ENCODE measurements at places on chromosomes 7 and 10. TPM values are rescaled to one million over a fixed set of nuclear protein-coding genes. Genes with fewer than 3 reads are reported as not detected.

CHPF2 gene
- total RNA-seq: 52.3 TPM

DNA sequence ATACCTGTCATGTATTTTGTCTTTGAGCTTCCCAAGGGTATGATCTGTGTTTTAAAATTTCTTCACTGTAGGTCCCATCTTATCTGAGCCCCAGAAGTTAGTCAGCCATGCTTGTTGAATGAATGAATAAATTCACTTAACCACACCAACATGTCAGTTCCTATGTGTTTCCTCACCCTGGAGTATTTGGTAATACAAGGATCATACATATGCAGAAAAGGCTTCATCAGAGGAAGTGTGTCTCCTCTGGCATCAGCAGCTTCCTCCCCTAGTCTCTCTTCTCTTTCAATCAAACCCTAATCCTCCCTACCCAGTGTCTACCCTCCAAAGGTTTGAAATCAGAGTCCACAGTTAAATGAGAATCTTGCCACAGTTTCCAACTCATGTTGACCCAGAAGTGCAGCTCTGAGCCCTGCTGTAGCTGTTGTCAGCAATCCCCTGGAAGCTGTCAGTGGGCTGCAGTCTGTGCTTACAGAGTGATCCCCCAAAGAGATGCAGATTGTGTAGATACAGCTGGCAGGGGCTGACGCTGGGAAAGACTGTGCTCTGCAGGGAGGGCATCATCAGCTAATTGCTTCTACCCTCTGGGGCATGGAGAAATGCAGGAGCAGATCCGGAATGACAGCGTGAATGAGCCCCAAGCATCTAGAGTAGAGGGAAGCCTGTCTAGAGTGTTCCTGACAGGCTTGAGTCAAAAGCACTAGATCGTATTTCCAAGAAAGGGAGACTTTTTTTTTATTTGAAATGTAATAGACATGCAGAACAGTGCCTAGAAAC, 105.0 kb upstream of the WDR11 start:
- no peak overlapping the region for H3K4me3 ChIP-seq
- H3K27ac ChIP-seq: no peak overlapping the region
- no peaks in the 10 kb centered on the region for H3K4me1 ChIP-seq
- no peaks in the 10 kb centered on the region for H3K36me3 ChIP-seq

GRCh38 chr7:46133072-46133471, 212.0 kb upstream of the IGFBP3 start:
- no peaks in the 10 kb centered on the region for H3K27me3 ChIP-seq
- no peak overlapping the region for H3K27ac ChIP-seq
- no peaks in the 10 kb centered on the region for H3K36me3 ChIP-seq
- no peak for DNase-seq

GRCh38 chr10:30550967-30551815, 78.4 kb downstream of the LYZL2 start:
- DNase-seq: no peak
- H3K4me1 ChIP-seq: no peaks in the 10 kb centered on the region
- no peaks in the 10 kb centered on the region for H3K36me3 ChIP-seq
- H3K4me3 ChIP-seq: no peak overlapping the region
- H3K27me3 ChIP-seq: no peaks in the 10 kb centered on the region
- no peak overlapping the region for H3K27ac ChIP-seq

OPN4 gene
- not detected for total RNA-seq

DNA sequence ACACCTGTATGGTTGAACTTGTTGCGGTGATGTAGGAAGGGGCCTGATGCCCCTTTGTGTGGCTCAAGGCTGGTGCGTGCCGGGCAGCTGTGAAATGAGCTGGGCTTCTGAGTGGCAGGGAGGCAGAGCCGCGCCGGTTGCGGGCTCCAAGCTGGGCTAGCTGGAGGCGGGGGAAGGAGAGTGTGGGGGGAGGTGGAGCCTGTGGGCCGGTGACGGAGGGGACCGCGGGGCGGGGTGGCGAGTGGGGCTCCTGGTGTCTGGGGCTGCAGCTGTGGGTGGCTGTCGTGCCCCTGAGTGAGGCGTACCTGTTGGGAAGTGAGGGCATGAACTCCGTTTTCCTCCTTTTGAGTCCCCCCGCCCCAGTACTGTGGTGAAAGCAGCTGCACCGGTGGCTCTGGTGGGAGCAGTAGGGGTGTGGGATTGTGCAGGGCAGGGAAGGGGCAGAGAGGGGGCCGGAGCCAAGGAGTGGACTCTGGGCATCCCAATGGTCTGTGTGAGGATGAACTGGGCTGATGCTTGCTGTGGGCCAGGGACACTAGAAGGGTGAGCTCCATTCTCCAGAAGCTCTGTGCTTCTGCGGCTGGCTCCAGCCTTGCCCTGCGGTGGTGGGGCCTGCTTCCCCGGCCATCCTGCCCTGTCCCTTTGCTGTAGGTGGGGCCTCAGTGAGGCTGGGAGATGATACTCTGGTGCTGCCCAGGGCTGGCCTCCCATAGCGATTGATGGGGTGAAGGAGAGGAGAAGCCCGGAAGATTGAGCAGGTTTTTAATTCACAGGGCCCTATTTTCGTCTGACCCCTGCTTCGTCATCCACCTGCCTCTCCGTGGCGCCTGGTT, 41.7 kb downstream of the INPP5A start:
- H3K4me1 ChIP-seq: peaks cover 7% of the 10 kb centered on the region
- H3K36me3 ChIP-seq: no peaks in the 10 kb centered on the region
- no peaks in the 10 kb centered on the region for H3K27me3 ChIP-seq
- H3K27ac ChIP-seq: no peak overlapping the region
- H3K4me3 ChIP-seq: no peak overlapping the region

- no peak overlapping the region for H3K27ac ChIP-seq
- no peaks in the 10 kb centered on the region for H3K36me3 ChIP-seq
- no peak for DNase-seq
- H3K27me3 ChIP-seq: no peaks in the 10 kb centered on the region
Observed at GRCh38 chr10:97120370-97120769, 65.4 kb downstream of the SLIT1 start.

Data from CD4-positive, alpha-beta memory T cell (primary cell).